NCI-H146 (cell line): ENCODE measurements at places on chromosomes 3 and 15.

GRCh38 chr15:100772478-100772877, 107.2 kb upstream of the ALDH1A3 start:
- no peak for DNase-seq

- DNase-seq = no peak
Observed at GRCh38 chr3:50173685-50174516, 17.5 kb upstream of the GNAT1 start.

DNA sequence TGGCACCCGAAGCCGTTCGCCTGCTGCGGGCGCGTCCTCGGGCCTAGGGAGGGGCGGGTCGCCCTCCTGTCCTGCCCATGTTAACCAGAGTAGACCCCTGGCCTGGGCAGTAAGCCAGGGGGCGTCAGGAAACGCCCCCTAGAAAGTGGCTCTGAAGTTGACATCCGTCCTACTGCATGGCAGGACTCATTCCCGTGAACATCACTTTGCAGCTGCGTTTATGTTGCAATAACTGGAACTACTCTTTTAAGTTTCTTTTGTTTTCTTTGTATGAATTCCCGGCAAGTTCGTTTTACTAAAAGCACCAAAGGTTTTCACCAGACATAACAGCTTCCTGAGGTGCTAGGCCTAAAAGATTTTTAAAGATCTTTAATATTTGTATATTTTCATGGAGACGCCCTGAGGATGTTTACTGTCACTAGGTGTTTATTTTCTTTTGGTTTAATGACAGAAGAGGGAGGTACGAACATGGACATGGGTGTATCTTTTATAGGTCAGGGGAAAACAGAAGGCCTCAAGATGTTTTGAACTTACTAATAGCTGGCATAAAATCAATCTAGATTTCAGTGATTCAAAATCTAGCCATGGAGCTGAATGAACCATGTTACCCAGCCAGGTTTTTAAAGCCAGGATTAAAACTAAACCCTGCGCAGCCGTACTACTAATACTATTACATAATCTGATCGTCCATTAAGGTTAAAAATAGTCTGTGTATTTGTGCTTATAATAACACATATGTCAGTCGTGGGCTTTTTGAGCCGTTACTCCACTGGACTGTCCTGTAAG, 1.0 kb downstream of the C15orf61 start:
- DNase-seq = no peak

- no peak for DNase-seq
Observed at GRCh38 chr3:84439476-84439875, 519.3 kb upstream of the CADM2 start.

GRCh38 chr3:181609030-181609767, 102.5 kb upstream of the SOX2 start:
- DNase-seq = peak; percentile 67

DNA sequence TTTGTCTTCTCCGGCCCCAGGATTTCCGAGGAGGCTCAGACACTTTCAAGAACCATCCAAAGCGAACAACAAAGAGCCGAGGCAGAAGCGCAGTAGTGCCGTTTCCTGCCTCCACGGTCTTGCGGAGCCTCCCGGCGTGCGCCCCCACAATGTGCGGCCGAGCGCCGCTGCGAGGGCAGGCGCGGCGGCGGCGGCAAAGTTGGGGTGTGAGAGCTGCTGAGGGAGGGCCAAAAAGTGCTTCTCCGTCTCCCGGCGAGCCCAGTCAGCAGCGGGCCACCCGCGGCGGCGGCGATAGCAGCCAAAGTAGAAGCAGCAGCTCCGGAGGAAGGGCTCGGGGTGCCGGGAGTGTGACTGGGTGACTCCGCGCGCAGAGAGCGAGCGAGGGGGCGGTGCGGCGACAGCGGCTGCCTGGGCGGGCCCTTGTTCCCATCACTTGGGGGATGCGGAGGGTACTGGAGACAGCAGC, 749.1 kb downstream of the ROBO1 start:
- DNase-seq = peak; percentile 69

DNA sequence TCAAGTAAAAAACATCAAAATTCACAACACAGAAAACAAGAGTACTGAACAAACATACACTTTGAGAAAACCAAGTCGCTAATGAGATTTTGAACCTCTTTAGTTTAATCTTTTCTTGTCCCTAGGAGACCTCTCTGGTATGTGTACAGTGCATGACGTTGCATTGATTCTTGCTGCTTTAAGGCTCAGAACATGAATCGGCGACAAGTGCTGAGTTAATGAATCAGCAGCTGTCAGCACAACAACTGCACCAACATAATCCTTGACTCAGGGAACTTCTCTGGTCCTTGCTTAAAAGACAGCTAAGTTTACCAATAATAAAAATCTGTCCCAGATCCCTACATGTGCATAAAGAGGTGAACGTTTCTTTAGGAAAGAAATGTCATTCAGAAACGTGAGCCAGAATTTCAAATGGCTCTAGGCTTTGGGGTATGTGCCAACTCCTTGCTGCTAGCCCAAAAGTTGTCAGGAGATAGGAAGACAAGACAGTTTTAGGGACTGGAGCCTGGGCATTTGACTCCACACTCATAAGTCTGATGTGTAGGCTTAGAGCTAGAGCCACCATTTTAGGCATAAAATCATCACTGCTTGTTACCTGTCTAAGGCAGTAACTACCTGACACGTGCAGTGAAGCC, 86.9 kb downstream of the IL5RA start:
- DNase-seq = no peak

- DNase-seq = peak; percentile 88
Observed at GRCh38 chr3:112308151-112308911, 14.3 kb upstream of the SLC9C1 start.

- DNase-seq = no peak
Observed at GRCh38 chr3:99863002-99863401, 45.3 kb downstream of the CMSS1 start.

GRCh38 chr3:196222876-196223595, 6.7 kb downstream of the SLC51A start:
- peak; percentile 28 for DNase-seq

- DNase-seq = no peak
Observed at GRCh38 chr3:138600100-138600745, 6.2 kb upstream of the CEP70 start.

DNA sequence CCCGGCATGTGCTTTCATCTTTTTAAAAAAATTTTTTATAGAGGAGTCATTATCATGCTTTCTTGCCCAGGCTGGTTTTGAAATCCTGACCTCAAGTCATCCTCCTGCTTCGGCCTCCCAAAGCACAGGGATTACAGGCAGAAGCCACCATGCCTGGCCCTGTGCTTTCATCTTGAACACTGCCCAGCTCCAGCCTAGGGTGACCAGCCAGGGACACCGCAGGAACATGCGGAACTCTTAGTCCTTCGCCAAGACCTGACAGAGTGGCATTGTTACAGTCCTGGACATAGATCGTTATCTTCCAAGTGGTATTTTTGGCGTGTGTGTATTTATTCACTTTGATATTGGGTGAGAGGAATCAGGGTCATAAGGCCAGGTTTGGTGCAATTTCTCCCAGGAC, 7.9 kb upstream of the FURIN start:
- no peak for DNase-seq

DNA sequence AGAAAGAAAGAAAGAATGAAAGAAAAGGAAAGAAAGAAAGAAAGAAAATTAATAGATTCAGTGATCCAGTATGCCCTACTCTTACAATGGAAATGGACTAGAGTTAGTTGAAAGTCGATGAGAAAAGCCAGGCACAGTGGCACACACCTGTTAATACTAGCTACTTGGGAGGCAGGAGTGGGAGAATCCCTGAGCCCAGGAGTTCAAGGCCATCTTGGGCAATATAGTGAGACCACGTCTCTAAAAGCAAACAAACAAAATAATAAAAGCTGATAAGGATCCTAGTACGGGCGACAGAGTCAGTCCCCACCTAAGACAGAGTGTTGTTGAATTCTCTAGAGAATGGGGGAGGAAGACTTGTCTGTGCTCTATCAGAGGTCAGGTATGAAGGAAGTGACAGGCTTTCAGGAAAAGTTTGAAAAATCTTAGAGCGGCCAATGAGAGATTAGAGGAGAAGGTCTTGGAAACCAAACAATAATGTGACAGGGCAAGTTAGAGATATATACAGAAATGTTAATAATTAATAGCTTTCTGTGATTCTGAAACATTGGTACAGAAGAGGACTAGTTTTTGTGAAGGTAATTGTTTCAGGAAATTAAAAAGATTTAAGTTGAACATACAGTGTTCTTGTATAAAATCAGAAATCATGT, 117.9 kb upstream of the PTX3 start:
- DNase-seq = no peak

- DNase-seq = no peak
Observed at GRCh38 chr15:59116141-59116540, 11.2 kb downstream of the CCNB2 start.

- DNase-seq = no peak
Observed at GRCh38 chr15:95202569-95203349, 971.4 kb downstream of the MCTP2 start.

- no peak for DNase-seq
Observed at GRCh38 chr3:170383567-170383966, 26.1 kb downstream of the SKIL start.

DNA sequence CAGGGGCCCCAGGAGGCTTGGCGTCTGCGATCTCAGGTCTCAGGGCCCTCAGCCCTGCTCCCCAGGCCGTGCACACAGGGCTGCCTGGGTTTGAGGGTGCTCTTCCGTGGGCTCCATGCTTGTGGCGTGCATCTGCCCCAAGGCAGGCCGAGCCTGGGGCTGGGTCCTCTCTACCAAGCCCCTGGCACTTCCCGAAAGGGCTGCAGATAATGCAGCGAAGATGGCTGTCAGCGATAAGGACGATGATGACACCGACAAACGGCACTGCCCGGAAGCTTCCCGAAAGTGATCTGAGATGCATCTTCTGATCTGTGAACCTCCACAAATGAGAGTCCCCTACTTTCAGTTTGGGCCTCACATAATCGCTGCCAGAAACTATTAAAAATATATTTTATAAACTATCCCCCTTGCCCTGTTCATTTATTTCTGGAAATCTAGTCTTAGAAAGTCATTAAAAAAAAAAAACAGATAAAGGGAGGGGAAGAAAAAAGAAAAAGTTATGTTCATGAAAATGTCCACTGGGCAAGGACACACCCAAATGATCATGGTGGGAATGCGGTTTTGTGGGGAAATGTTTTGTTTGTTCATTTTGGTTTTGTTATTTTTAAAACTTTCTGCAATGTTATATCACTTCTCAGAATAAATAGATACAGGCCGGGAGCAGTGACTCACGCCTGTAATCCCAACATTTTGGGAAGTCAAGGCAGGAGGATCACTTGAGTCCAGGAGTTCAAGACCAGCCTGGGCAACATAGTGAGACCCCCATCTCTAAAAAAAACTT, 51.5 kb downstream of the RPN1 start:
- DNase-seq = no peak

DNA sequence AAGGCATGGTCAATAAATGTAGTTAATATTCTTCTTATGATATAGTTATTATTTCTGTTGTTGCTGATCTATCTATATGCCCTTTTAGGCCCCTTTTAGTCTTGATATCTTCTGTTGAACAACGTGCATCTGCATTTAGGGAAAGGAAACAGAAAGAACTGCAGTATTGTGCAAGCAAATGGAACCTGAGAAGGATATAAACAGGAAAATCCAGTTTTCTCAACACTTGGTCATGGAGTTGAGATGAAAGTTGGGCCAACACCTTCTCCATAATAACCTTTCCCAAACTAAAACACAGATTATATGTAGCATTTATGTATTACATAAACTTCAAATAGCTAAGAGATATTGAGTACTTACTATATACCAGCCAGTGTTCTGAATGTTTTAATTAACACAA, 179.7 kb downstream of the ADAMTS9 start:
- DNase-seq = no peak

GRCh38 chr3:195030791-195031321, 240.1 kb downstream of the XXYLT1 start:
- peak; percentile 88 for DNase-seq

GRCh38 chr3:133924041-133924440, 28.4 kb upstream of the RAB6B start:
- no peak for DNase-seq

GRCh38 chr3:54663501-54664011, 264.3 kb downstream of the LRTM1 start:
- DNase-seq = no peak

DNA sequence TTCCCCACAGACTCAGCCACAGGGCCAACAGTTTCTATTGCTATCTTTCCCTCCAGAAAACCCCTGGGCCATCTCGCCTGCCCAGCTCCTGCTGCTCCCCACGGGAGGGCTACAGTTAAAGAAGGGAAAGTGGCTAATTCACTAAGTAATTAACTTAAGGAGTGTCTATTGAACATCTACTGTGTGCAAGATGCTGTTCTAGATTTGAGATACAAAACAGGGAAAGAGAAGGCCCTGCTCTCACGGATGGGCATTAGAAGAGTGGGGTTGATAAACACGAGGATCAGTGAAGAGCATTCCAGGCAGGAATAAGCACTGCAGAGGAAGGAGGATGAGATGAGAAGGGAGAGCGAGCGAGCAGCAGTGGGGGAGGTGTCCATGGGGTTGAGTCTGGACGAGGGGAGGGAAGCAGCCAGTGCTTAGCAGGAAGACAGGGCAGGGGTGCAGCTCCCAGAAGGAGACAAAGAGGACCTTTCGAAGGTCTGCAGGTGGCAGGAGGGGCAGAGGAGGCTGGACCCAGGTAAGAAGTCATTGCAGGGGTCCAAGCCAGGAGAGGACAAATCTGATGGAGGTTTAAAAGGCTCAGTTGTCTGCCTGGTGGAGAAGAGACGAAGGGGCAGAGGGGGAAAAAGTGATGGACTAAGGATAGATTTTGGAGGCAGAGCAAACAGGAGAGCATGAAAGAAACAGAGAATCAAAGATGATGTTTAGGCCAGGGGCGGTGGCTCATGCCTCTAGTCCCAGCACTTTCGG, 64.7 kb downstream of the KLF15 start:
- no peak for DNase-seq

GRCh38 chr3:19540464-19540863, 392.2 kb downstream of the KCNH8 start:
- no peak for DNase-seq

GRCh38 chr3:170909129-170909903, 879 bp upstream of the EIF5A2 start:
- no peak for DNase-seq

DNA sequence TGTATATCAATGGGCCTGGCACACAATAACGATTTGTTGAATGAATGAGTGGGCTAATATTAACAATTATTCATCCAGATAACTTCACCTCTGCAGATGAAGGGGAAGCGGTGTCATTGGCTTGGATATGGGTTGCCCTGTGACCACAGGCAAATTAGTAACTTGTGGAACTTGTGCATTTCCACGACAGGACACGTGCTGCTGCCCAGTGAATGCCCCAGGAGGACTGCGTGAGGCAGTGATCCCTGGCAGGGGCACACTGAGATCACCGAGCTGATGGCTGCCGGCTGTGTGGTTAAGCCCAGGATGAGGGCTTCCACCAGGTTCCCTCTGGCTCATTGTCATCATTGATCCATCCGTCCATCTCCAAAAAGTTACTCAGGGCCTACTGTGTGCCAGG, 84.1 kb upstream of the HACD2 start:
- DNase-seq = no peak

DNA sequence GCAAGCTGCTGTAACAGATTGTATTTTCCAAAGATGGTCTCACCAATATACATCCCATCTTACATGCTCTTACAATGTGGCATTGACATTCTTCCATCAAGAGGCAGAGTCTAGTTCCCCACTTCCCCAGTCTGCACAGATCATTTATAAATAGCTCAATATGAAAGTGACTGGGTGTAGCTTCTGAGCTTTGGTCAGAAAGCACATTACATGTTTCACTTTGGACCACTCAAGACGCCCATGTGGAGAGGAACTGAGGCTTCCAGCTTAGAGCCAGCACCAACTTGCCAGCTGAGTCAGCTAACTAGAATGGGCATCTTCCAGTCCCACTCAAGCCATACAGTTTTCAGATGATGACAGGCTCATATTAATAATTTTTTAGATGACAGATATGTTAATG, 45.5 kb downstream of the GREM1 start:
- no peak for DNase-seq
